ENCODE measurements at places on chromosomes 13 and 19.

DNA sequence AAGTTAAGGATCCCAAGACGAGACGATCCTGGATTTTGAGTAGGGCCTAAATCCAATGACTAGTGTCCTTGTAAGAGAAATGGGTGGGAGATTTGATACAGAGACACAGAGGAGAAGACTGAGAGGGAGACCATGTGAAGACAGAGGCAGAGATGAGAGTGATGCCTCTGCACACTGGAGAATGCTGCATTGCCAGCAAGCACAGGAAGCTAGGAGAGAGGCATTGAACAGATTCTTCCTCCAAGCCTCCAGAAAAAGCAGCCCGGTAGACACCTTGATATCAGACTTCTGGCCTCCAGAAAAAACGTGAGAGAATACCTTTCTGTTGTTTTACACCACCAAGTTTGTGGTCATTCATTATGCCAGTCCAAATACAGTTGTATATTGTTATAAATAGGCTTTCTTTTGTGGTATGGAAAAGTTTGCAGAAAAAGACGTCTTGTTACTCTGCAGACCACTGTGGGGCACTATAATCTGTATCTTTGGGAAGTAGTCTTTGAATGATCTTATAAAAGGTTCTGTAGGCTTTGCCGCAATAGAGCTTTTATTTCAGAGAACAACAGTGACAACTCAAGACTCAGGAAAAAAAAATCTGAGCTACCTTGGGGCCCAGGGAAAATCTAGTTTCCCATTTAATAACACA lies 17.9 kb upstream of the RFC3 start:
- no peak for DNase-seq

DNA sequence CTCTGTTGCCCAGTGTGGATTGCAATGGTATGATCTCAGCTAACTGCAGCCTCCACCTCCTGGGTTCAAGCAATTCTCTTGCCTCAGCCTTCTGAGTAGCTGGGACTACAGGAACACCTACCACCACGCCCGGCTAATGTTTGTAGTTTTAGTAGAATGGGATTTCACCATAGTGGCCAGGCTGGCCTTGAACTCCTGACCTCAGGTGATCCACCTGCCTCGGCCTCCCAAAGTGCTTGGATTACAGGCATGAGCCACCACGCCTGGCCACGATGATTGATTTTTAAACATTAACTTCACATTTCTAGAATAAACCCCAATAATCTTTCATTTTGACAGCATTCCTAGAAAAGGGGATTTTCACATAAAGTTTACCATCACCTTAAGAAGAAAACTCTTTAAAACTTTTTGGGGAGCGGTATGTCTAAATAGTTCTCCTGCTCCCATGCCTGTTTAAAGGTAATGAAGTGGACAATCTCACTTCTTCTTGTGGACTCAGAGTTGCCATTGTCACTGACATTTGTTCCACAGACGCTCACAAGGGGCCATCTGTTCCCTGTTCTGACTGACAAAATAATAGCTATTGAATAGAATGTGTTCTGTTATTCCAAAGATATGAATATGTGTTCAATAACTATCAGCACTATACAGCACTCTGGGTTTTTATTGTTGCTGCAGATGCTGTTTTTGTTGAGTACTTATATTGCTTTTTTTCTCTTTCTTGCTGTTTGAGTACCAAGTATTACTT lies 66.1 kb upstream of the C1QTNF9B start:
- no peak for DNase-seq

DNA sequence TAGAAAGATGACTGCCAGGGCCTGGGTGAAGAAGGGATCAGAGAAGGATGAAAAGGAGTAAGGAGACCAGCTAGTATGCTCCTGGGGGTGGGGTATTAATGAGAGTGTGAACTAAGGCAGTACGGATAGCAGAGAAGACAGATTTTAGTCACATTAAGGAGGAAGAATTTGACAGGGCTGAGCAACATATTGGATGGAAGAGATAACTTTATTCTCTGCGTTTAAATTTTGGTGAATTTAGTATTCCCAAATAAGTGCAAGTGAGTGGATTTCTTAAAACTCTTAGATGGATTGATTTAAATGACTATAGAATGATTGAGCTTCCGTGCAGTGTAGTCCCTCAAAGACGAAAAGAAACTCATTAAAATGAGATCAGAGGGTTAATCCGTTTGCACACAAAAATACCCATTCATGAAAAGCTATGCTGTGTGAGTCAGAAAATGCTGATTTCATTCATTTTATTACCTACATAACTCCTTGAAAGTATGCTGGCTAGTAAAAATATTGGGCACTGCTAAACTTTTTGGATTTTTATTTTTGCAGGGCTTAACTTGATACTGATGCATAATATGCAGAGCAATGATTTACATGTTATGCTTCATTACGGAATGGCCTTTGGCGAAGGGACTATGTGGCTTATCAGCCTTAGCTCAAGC lies 54.1 kb downstream of the WDFY2 start:
- peak; percentile 44 for DNase-seq

DNA sequence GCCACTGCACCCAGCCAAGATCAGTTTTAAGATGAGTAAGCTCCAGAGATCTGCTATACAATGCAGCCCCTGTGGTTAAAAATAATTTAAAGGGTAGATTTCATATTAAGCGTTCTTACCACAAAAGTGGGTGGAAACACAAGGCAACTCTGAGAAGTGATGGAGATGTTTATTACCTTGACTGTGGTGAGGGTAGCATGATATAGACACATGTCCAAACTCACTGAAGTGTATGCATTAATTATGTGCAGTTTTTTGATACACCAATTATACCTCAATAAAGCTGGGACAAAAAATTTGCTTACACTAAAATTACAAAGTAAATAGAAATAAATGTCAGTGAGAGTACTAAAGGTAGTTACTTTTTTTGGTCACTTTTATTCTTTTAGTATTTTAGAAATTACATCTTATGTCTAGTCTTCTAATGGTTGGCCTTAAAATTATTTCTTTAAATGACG lies 696.5 kb downstream of the UQCRFS1 start:
- no peak for DNase-seq

DNA sequence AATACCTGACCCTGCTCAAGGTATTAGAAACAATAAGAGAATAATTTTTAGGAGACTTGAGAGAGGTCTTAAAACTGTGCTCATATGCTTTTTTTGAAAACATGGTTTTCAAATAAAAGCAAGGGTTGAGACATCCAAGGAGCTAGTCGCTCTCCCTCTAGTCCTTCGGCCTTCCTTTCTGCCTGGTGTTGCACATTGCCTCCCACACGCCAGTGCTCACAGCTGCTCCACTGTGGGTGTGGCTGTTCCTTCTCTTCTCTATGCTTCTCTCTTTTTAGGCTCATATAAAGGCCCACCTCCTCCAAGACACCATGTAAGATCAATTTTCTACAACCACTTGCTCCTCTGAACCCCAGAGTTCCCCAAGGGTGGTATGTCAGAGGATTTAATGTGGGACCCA lies 352.6 kb downstream of the ENOX1 start:
- DNase-seq: no peak

- no peak for DNase-seq
Observed at GRCh38 chr19:32674153-32674930, 638 bp downstream of the ANKRD27 start.

DNA sequence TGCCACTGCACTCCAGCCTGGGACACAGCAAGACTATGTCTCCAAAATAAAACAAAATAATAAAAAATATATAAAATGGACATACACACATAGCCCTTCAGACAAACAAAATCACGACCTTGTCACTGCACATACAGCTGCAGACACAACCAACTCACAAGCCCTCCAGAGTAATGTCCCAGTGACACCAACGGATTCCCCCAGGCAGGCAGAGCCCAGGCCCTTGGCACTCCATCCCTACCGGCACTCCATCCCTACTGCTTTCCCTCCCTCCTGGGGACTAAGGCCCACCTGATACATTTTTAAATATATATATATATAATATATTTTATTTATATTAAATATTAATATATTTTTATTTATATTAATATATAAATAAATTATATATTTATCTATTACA lies 18.5 kb downstream of the ZNF101 start:
- DNase-seq: no peak

DNA sequence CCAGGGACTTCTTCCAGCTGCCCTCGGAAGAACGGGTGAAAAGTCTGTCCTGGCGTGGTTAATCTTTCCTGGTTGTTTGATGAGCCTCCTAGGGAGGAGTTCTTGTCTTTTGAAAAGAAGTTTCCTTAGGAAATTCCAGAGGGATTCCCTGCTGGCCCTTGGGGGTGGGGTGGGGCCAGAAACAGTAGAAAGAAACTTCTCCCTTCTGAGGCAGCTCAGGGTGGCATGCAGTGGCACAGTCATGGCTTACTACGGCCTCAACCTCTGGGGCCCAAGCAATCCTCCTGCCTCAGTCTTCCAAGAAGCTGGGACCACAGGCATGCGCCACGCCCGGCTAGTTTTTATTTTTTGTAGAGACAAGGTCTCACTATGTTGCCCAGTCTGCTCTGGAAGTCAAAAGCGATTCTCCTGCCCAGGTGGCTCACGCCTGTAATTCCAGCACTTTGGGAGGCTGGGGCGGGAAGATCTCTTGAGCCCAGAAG lies 1.5 kb downstream of the ZNF101 start:
- DNase-seq: no peak

- no peak for DNase-seq
Observed at GRCh38 chr13:47170971-47171370, 274.1 kb upstream of the HTR2A start.

GRCh38 chr19:46596008-46596407 lies 5.1 kb upstream of the CALM3 start:
- DNase-seq: no peak

DNA sequence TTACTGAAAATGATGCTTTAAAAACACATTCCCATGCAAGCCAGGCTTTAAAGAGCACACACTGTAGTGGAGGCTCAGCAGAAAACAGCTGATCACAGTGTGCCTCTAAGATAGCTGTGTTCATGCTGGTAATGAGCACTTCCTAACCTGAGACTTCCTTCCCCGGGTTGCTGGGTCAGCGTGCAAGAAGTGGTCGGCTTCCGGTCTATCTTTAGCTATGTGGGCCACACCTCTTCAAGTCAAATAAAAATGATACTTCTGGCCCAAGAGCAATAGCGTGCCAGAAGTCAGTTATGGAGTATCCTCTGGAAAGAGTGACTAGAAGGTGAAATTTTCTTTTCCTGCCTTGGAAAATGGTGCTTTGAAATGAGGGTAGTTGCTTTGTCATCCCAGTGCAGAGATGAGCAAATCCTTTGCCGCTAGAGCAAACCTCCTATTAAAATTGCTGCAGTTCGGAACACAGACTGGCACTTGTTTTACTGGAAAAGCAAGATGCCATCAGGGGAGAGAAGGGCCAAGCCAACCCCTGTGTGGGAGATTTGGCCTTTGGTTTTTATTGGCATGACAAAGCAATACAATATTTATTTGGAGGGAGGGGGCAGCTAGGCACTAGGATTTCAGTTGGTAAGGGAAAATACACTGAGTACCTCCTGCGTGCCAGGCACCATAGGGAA lies 64.2 kb downstream of the ARHGAP35 start:
- DNase-seq: no peak

GRCh38 chr13:50366488-50367174 lies 351.4 kb downstream of the KCNRG start:
- DNase-seq: no peak

DNA sequence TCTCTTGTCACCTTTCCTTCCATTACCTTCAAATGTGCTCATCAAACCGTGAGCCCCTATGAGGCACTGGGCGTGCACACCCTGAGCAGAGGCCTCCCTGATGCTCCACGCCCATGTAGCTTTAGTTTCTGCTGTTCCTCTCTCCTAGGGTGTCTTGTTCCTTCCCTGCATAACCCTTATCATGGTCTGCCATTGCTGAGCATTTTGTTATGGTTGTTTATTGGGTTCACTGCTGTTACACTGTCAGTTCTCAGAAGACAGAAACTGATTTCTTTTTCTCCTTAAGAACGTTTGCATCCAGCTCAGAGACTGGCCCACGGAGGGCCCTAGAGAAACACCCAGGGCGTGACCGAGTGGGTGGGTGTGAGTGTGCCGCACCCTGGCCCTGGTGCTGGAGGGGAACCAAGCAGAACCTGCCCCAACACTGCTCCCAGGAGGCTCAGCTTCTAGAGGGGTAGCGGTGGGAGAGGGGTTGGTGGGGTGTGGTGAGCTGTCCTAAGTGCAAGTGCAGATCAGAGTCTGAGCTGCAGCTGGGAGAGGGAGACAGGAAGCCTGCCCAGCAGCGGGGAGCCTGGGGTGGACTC lies 61.4 kb upstream of the URI1 start:
- no peak for DNase-seq

DNA sequence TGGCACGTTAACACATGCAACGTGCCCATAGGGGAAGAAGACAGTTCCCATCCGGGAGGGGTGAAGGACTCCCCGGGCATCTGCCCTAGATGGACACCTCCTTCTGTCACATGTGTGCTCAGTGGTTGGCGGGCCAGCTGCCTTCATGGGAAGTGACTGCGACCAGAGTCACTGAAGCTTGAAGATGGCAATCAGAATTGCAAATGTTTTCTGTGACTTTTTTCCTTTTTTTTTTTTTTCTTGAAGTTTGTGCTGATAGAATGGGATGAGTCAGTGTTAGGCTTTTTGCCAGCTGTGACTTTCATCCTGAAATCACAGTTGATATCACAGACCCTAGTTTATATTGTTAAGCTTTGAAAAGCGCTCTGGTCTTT lies 109.2 kb upstream of the MCF2L start:
- DNase-seq: no peak

- no peak for DNase-seq
Observed at GRCh38 chr13:21228738-21229137, 52.3 kb downstream of the MRPL57 start.

DNA sequence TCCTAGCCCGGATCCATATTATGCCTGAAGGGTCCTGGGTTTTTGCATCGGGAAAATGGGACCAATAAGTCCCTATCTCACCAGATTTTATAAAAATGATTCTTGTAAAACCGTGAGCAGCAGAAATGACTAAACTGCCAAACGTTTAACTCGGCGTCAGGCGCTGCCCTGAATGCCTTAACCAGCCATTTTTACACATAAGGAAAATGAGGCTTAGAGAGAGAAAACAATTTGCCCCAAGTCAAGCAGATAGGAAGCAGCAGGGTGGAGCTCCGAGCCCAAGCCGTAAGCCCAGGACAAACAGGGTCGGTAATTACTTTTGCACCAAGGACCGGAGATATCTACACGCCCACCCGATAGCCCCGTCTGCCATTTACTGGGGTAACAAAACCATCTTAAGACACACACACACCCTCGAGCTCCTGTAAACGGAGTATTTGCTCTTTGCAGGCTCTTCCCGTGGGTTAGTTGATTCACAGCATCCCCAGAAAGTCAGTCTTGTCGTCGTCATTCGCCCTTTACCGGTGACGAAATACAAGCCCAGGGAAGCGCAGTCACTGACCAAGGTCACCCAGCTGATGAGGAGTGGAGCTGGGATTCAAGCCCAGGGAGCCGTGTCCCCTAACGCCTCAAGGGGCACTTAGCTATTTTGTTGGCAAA lies 16.0 kb upstream of the MRI1 start:
- DNase-seq: no peak

- DNase-seq: no peak
Observed at GRCh38 chr13:47999973-48000372, 1.1 kb downstream of the SUCLA2 start.
